ENCODE measurements at places on chromosomes 3 and 15.

DNA sequence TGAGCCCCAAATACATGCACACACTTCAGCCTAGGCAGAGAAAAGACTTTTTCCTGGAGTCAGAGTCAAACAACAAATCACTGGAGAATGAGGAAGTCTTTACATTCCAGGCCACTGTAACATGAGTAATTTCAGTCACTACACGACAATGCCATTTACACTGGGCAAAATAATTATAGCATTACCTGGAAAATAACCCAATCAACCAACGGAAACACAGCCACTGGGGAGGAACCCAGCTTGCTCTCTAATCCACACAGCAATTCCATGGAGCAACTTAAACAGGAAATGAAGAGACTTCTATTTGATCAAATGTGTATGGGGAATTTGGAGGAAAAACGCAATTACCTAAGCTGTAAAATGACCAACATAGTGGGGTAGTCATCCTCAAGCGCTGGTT is 15.2 kb downstream of the FSTL1 start:
- no peak for DNase-seq

- DNase-seq: no peak
Measured at GRCh38 chr3:32712506-32713055, 27.6 kb downstream of the CNOT10 start.

- DNase-seq: no peak
Measured at GRCh38 chr3:85081191-85081906, 122.6 kb downstream of the CADM2 start.

GRCh38 chr15:99226802-99227201 is 22.6 kb downstream of the TTC23 start:
- DNase-seq: no peak

- DNase-seq: no peak
Measured at GRCh38 chr3:72105306-72105705, 320.4 kb upstream of the PROK2 start.

DNA sequence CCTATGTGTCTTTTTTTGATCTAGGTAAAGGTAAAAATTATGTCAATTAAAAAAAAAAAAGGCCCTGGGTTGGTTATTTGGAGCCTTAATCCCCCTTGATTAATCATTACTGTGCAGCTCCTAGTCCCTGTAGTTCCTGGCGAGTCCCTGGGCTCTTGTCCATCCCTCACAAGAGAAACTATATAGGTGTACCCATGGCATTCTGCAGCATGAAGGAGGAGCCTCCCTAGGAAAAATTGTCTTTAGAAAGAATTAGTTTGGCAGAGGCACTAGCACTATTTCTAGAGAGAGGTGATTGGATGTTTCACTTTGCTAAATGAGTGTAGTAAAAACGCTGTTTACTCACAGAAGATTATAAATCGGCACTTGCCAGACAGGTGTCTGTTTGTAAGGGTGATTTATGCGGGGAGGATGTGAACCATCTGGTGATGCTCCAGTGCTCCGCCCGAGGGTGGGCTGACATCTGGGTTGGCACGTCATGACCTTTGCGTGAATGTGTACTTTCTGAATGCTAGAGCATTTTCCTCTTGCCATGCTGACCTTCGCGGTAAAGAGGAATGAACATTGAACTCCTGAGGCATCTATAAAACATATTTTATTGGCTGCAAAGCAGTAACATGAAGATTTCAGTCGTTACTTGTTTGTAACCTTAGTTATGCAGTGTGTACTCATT is 12.6 kb downstream of the PLCL2 start:
- no peak for DNase-seq

DNA sequence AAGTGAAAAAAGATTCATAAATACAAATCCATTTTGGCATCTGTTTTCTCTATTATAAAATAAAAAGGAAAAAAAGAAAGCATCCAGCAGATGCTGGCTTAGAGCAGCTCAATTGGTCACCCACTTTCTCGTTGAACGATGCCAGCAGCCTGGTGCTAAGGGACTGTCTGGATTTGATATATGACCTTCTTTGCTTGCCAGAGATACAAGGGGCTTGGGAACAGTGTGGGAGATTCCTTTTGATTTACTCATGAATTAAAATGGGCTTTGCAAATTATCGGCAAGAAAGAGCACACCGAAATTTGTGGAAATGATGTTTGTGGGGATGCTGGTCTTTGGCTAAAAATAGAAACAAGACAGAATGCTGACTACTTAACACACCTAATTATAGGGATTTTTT is 210.3 kb upstream of the STT3B start:
- no peak for DNase-seq

DNA sequence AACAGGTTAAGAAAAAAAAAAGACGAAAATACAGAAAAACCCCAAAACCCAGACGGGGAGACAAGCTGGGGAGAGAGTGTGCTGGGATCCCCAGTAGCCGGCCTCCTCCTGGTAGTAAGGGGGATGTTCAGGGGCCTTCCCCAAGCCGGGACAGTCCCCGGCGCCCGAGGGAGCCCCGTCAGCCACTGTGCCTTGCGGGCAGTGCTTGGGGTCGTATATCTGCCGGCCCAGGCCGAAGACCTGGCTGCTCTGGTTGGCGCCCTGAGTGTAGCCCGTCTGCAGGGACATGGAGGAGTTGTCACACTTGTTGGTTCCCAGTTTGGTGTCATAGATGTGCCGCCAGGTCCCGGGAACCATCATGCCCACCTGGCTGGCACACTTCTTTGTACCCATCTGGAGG is 287.2 kb upstream of the GADL1 start:
- DNase-seq: no peak

- DNase-seq: no peak
Measured at GRCh38 chr3:151766454-151766853, 32.7 kb downstream of the AADACL2 start.

DNA sequence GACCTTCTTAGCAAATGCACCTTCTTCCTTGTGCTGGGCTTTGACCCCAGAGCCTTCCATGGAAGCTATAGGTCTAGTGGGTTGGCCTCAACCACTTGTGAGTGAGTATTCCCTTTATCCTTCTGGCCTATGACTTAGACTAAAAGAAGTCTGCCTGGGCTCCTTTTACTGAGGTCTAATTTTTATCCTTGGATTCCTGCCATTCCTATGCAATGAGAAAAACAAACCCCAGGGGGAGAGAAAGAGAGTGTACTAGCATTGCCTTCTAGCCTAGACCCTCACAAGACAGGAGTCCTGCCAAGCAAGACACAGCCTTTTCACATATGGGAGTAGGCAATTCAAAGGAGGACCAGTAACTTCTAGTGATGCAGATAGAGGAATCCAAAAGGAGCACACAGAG is 155.4 kb downstream of the PPM1L start:
- no peak for DNase-seq

DNA sequence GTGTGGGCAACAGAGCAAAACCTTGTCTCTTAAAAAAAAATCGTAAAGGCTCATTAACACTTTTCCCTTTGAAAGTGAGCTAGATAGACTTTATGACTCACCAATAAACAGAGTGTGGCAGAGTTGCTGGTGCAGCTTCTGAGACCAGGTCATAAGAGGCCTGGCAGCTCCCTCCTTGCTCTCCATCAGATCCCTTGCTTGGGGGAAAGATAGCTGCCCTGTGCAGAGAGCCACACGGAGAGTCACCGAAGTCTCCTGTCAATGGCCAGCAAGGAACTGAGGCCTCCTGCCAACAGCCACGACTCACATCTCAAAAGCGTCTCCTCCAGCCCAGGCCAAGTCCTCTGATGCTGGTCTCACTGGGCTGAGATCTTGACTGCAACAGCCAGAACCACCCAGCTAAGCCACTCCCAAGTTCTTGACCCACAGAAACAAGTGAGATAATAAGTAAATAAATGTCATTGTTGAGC is 8.7 kb upstream of the GP9 start:
- DNase-seq: no peak

GRCh38 chr3:17357035-17357710 is 385.3 kb downstream of the TBC1D5 start:
- DNase-seq: no peak

GRCh38 chr3:37752649-37753025 is 109.0 kb upstream of the CTDSPL start:
- DNase-seq: no peak

- no peak for DNase-seq
Measured at GRCh38 chr15:78715434-78715833, 74.4 kb upstream of the CHRNB4 start.
